ENCODE measurements at places on chromosomes 7 and 10.

DNA sequence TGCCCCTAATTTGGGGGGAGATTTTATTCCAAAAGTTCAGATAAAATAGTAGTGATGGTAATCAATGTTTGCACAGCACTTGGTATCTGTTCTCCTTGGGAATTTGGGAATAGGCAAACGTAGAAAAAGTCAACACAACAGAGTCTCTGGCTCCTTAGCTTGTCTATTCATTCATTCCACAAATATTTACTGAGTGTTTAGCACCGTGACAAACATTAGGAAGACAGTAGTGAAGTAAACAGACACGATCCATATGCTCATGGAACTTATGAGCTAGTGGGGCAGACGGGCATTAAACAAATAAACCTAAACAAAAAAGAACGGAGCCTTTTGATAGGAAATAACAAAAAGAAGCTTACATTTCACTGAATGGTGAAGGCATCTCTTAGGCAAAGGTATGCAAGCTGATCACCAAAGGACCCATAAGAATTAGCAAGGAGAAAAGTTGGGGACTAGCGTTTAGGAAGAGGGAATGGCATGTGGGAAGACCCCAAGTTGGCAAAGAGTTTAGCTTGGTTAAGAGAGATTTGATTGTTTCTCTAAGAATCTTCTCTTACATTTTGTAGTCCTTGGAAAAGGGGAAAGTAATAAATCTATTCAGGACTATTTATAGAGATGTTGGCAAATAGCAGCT lies 243.9 kb upstream of the NPY start:
- DNase-seq = no peak

DNA sequence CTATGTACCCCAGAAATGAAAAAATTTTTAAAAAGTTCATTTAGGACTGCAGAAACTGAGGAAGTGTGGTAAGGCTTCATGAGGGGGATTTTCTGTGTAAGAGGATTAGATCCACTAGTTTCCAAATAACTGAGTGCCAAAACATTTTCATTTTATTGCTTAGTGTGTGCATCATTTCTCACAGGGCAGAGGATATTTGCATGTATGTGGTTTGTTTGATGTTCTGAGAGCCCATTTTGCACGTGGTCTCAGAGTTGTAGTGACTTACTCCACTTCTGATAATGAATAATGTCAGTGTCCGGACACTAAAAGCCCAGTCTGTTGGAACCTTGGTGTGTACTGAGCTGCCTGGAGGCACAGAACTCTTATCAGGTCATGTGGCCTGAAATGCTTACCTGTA lies 299.9 kb downstream of the AUTS2 start:
- no peak for DNase-seq

DNA sequence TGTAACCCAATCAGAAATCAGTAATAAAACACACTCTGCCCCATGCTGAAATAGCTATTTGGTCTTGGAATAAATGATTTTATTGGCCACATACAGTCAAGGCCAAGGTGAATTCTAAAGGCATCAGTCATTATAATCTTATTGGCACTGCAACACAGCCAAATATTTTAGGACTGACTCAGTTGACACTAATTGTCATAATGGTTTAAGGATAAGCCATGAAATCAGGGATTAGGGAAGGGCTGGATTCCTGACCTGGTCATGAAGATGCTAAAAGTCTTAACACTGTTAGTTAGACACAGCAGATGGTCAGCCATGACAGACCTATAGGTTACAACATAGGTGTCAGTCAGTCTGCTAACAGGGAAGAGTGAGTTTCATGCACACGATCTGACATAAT lies 330.3 kb upstream of the NPSR1 start:
- DNase-seq = no peak

GRCh38 chr10:73205081-73205480 lies 37.2 kb downstream of the FAM149B1 start:
- no peak for DNase-seq

- no peak for DNase-seq
Observed at GRCh38 chr7:158411232-158411950, 176.2 kb downstream of the PTPRN2 start.

Data from stimulated activated CD4-positive, alpha-beta T cell treated with anti-CD3 and anti-CD28 coated beads, Interleukin-12 subunit alpha, Interleukin-12 subunit beta, amount 100 ng/mL, for 4 hours (primary cell).